ENCODE measurements at places on chromosomes 16 and 17. TPM values are rescaled to one million over a fixed set of nuclear protein-coding genes. Genes with fewer than 3 reads are reported as not detected.

The MAP2K4 gene
- total RNA-seq = 23.9 TPM

The MT4 gene
- total RNA-seq = not detected

The CDC6 gene
- total RNA-seq = 41.3 TPM

The PSMD11 gene
- 208 TPM for total RNA-seq

The RNFT1 gene
- 29.6 TPM for total RNA-seq
